Endodermal cell (in vitro differentiated cells): ENCODE measurements at places on chromosomes 11 and 22.

DNA sequence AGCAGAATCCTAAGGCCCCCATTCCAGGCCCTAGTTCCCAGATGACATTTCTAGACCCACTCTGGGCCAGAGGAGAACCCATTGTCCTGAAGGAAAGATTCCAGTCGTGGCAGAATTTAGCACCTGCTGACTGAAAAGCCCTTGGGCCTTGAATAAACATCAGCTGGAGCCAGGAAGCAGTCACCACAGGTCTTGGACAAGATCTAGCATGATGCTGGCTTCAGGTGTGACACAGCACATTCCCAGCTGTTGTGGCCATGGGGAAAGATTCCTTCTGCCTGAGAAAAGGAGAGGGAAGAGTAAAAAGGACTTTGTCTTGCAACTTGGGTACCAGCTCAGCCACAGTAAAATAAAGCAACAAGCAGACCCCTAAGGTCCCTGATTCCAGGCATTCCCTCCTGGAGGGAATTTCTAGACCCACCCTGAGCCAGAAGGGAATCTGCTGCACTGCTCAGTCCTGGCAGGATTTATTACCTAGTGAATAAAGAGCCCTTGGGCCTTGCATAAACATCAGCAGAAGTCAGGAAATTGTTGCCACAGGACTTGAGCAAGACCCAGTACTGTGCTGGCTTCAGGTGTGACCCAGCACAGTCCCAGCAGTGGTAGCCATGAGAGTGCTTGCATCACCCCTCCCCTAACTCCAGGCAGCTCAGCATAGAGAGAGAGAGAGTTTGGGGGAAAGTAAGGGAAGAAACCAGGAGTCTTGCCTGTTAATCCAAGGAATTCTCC lies 42.5 kb upstream of the PAMR1 start:
- DNase-seq, result peak; percentile 76

- peak; percentile 82 for DNase-seq
Measured at GRCh38 chr11:72239313-72239848, 4.6 kb downstream of the PHOX2A start.

GRCh38 chr11:115199481-115200069 lies 304.6 kb downstream of the CADM1 start:
- no peak for DNase-seq

DNA sequence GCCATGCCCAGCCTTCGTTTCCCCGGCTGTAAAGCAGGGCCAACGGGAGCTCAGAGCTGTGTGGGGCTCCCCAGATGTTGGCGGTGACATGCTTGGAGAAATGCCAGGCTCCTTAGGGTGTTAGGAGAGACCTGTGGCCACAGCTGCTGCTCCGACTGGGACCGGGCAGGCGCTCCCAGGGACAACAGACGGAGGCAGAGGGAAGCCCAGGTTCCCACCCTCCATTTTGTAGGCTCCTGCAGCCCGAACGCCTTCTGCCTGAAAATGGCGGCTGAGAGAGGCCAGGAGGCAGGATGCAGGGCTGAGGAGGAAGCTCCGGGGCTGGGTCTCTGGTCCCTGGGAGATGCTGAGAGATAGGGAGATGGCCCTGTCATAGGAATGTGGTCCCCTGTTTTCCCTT lies 10.0 kb downstream of the CD6 start:
- peak; percentile 45 for DNase-seq

DNA sequence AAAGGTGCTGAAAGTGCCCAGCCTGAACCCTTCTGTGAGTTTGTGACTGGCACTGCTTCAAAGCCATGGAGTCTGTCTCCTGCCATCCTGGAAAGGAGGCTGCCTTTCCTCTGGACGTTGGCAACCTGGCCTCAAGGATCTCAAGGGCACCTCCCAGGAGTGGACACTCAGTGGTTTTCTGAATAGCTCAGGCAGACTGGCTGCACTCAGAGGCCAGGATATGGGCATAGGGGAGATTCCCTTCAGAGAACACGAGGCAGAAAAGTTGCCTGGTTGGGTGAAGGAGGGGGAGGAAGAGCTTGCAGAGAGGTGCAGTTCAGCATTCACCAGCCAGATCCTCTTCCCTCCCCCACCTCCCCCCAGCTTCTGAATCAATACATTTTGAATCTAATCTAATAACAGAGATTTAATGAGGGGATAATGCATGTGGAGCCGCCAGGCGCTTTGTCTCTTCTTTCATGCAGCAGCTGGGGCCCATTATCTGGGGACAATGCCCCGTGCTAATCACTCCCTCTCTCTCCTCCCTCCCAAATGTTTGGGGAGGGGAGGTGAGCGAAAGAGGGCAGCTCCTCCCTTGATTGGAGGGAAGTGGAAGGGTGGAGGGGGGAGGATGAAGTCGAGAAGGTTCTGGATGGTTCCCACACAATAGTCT lies 17.7 kb downstream of the HTR3A start:
- no peak for DNase-seq

DNA sequence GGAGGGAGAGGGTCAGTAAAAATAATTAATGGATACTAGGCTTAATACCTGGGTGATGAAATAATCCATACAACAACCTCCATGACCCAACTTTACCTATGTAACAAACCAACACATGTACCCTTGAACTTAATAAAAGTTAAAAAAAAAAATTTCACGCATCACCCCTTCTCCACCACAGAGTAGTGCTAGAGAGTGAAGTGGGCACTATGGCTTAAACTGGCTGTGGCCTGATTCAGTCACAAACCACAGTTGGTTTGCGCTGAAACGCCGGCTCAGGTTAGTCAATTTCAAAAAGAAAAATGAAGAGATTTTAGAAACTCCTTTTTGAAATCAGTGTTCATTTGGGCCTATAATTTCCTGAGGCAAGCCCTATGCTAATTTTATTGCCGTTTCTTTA lies 144.3 kb downstream of the TRPC6 start:
- no peak for DNase-seq

- DNase-seq, result no peak
Measured at GRCh38 chr11:120248551-120249278, 8.8 kb downstream of the POU2F3 start.

- DNase-seq, result no peak
Measured at GRCh38 chr11:11733246-11733747, 108.5 kb upstream of the USP47 start.

GRCh38 chr11:13302420-13302958 lies 24.9 kb downstream of the BMAL1 start:
- no peak for DNase-seq

DNA sequence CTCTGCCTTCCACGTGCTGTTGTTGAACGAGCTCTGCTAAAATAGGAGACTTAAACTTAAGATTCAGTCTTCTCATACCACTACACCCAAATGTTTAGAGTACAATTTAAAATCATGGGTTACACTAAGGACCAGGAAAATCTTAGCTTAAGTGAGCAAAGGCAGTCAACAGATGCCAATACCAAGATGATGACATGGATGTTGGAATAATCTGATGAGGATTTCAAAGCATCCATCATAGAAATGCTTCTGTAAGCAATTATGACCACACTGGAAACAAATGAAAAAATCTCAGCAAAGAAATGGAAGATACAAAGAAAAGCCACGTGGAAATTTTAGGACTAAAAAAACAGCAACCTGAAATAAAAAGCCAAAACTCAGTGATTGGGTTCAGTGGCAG lies 109.8 kb downstream of the ATXN10 start:
- DNase-seq, result no peak

- DNase-seq, result peak; percentile 73
Measured at GRCh38 chr11:65575568-65576231, at the start of gene EHBP1L1. Gene EHBP1L1, plus strand, starts transcription at chr11:65576053. Its CDS starts 250 bp downstream, at chr11:65576303.

DNA sequence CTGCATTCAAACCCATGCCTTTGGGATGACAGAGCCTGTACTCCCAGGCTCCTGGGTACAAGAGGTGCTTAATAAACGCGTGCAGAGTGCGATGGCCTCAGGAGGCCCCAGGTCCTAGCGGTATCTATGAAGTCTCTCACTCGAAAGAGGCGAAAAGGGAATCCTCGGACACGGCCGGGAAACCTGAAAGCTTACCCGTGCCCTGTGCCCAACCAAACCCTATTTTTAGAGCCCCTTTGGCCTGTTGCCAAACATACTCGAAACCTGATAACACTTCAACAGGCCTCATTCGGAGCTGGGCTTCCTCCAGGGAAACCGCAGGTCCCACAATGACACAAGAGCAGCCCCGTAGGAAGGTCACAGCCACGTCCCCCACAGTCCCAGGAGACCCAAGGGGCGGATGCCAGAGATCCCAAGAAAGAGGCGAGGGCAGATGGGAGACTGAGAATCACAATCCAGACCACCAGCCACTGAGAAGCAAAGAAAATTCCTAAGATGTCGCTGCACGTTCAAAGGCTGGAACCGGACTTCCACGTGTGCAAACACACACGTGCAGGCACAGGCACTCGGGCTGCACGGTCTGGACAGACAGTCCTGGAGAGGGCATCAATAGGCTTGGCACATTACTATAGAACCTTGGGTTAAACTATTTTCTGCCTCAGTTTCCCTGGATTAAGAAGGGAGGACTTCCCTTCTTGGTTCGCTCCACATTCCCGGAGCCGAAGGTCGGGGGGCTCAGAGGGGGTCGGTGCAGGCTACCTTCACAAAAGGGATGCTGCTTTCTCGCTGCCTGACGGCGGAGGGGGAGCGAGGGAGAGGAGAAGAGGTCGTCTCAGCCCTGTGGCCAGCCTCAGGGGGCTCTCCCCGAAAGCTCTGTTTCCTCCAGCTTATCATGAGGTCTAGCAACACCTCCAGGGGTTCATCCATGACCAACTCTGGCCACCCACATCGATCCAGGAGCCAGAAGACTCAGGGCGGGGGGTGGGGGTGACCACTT lies 8.2 kb downstream of the PDGFB start:
- DNase-seq, result no peak

- peak; percentile 60 for DNase-seq
Measured at GRCh38 chr11:113904379-113905101, at the start of gene HTR3B. Gene HTR3B, plus strand, starts transcription at chr11:113904796. Its CDS starts 138 bp downstream, at chr11:113904934.

- DNase-seq, result no peak
Measured at GRCh38 chr11:92501066-92501739, 276.6 kb downstream of the FAT3 start.

DNA sequence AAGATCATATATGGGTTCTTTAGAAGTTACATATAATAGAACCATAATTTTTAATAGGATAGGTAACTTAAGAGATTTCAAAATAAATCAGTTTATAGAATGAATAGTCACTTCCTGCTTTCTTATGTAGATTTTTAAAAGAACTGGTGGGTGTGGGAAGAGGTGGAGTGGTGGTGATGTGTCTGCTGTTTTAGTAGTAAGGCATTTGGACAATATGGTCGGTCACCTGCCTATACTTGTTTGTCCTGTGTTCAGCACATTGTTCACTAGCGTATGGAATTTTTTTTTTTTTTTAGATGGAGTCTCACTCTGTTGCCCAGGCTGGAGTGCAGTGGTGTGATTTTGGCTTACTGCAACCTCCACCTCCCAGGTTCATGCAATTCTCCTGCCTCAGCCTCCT lies 39.3 kb downstream of the CCDC81 start:
- DNase-seq, result no peak

GRCh38 chr11:10785146-10785474 lies 23.6 kb downstream of the EIF4G2 start:
- DNase-seq, result no peak

DNA sequence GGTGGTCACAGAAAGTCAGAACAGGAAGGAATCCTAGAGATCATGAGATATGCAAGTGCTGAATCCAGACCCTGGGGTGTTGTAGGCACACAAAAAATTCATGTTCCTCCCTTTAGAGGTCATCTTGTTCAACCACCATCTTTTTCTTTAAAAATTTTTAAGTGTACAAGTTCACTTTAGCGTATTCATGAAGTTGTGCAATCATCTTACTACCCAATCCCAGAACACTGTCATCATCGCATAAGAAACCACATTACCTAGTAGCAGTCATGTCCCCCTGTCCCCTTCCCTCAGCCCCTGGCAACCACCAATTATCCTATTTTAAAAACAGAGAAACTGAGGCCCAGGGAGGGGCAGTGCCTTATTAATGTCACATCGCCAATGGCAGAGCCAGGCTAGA lies 20.3 kb upstream of the WNT11 start:
- DNase-seq, result no peak

DNA sequence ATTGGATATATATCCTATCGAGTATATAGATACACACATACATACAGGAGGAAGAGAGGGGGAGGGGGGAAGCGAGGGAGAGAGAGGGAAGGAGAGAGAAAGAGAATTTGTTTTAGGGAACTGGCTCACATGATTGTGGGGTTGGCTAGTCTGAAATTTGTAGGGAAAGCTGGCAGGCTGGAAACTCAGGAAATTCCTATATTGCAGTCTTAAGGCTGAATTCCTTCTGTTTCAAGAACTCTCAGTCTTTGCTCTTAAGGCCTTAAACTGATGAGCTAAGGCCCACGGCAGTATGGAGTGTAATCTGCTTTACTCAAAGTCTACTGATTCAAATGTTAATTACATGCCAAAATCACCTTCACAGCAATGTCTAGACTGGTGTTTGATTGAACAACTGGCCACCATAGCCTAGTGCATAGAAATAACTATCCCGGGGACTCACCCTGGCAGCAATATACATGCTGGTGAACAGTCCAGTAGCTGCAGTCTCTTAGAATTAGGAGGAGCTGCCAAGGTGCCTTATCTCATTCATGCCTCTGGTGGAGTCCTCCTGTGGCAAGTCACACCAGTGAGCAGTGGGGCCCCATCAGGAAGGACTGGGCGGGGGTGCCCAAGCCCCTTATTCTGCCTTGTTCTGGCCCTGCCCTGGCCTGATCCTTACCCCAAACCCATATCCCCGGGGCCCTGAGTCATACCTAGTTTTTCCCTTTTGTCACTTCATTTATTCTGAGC lies 59.7 kb upstream of the AMPD3 start:
- DNase-seq, result no peak

DNA sequence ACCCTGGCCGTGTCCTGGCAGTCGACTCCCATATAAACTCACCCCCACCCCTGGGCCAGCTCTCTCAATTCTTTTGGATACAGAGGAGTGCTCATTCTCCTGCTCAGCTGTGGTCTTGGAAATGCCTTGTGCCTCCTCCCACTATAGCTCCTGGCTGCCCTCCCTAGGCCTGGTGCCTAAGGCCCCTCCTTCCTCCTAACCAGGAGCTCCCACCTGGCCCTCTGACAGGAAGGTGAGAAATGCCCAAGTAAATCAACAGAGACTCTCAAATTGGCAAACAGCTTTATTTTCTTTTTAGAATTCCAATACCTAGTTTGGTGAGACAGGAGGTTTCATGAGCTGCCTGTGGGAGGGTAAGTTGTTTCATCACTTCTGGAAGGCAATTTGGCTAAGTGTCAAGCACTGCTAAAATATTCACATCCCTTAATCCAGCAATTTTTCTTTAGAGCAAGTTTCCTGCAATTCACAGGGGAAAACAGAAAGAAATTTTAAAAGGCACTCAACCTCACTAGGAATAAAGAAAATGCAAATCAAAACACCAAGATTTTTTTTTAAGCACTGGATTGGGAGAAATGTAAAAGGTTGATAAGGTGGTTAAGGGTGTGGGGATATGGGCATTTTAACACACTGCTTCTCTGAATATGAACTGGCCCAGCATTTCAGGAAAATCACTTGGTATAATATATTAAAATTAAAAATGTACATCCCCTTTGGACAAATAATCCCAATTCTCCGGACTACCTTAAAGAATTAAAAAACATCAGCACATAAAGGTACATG lies 209.7 kb upstream of the ARHGAP20 start:
- peak; percentile 88 for DNase-seq

- no peak for DNase-seq
Measured at GRCh38 chr11:132472411-132473172, 1059.7 kb downstream of the OPCML start.

GRCh38 chr11:133692126-133692934 lies 153.0 kb downstream of the SPATA19 start:
- DNase-seq, result no peak
